Non-pigmented ciliary epithelial cell (primary cell): ENCODE measurements at places on chromosomes 4 and X.

GRCh38 chr4:79917246-79917645, 155.8 kb downstream of the ANTXR2 start:
- peak; percentile 9 for DNase-seq

- no peak for DNase-seq
These were observed 202.5 kb downstream of the NSUN7 start for GRCh38 chr4:40952217-40952616.

DNA sequence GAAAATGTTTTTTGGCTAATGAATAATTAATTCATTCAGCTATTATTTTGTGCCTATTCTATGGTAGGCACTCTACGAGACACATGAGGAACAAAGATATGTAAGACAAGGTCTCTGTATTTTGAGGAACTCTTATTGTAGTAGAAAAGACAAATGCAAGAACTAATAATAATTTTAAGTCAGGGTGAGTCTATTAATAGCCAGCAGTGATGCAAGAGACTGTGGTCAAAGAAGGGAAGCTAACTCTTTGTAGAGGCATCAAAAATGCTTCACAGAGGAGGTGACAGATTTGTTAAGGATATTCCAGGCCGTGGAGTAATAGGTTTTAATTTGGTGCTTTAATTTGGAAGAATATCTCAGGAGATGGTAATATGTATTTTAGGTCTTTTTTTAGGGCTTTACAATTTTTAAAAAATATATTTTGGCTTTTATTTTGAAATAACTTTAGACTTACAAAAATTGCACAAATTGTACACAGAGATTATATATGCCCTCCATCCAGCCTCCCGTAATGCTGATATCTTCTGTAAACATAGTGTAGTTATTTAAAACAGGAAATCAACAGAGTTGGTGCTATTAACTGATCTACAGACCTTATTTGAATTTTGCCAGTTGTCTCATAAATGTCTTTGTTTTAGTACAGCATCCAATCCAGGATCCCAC, 48.1 kb downstream of the DCLK2 start:
- no peak for DNase-seq

GRCh38 chr4:32672359-32672758, 1952.2 kb downstream of the PCDH7 start:
- DNase-seq, result no peak

GRCh38 chr4:38621028-38621684, 42.8 kb upstream of the KLF3 start:
- no peak for DNase-seq

GRCh38 chr4:53221832-53222480, 143.9 kb downstream of the SCFD2 start:
- DNase-seq, result no peak

DNA sequence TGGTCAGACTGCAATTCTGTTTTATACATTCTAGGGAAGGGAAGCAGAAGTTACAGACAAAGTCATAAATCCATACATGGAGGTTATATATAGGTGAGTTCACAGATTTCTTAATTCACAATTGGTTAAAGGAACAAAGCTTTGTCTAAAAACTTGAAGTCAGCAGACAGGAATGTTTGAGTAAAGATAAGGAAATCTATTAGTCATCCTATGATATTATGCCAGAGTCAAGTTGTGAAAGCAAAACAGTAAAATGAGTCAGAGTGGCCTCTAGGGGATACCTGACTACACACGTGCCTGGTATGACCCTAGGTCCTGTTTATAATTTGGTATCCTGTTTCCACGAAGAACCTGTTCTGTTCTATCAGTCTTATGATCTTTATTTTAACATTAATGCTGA, 31.5 kb downstream of the ACTRT1 start:
- peak; percentile 23 for DNase-seq

- DNase-seq, result no peak
These were observed 3.1 kb downstream of the TMEM184C start for GRCh38 chr4:147620315-147620714.
